Natural killer cell treated with Interleukin-12 subunit alpha and Interleukin-12 subunit beta and Interleukin-15 and Interleukin-18, amount 100 ng/mL, for 72 hours (primary cell): ENCODE measurements at places on chromosomes 7 and 10.

- H3K4me3 ChIP-seq = peak overlapping the region; percentile 81
- peak overlapping the region; percentile 89 for H3K27ac ChIP-seq
- DNase-seq = no peak
- H3K36me3 ChIP-seq = peaks cover 44% of the 10 kb centered on the region
- peaks cover 59% of the 10 kb centered on the region for H3K4me1 ChIP-seq
Measured at GRCh38 chr10:73759512-73760115, 15.4 kb downstream of the SEC24C start.

DNA sequence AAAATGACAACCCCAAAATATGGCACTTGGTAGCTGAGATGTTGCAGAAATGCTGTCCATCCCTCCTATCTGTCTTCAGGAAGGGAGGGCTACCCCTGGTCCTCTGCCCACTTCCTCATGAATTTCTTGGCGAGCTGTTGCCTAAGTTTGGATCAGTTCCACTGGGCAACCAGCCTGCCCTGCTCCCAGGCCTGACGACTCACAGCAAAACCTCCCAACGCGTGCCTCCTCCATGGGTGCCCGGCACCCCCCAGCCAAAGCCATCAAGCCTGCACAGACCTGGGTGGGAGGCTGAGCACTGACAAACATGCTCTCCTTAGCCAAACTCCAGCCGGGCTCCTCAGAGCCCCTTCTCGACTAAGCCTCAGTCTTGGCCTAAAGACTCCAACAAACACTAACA lies 8.9 kb downstream of the VSTM4 start:
- H3K4me1 ChIP-seq = peaks cover 5% of the 10 kb centered on the region
- no peak overlapping the region for H3K27ac ChIP-seq
- peaks cover 12% of the 10 kb centered on the region for H3K27me3 ChIP-seq
- no peaks in the 10 kb centered on the region for H3K36me3 ChIP-seq

DNA sequence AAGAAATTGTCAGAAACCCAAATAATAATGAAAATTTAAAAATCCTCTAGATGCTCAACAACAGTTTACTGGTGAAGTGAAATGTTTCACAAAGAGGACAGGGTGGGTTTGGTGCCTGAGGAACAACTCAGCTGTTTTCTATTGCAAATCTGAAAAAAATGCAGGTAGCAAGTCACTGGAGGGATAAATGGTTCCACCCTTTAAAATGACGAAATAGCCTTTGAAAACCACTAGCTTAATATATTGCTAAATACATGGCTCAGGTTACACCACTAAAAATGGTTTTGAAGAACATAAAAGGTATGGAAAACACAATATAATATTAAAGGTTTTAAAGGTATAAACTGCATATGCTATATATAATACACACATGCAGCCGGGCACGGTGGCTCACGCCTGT lies 69.5 kb downstream of the LMBR1 start:
- H3K4me1 ChIP-seq = no peaks in the 10 kb centered on the region
- H3K27me3 ChIP-seq = no peaks in the 10 kb centered on the region
- no peaks in the 10 kb centered on the region for H3K36me3 ChIP-seq
- no peak overlapping the region for H3K27ac ChIP-seq
- no peak for DNase-seq

GRCh38 chr7:31338706-31339105 lies 1.8 kb downstream of the NEUROD6 start:
- H3K4me3 ChIP-seq = no peak overlapping the region
- no peak overlapping the region for H3K27ac ChIP-seq
- no peak for DNase-seq
- no peaks in the 10 kb centered on the region for H3K4me1 ChIP-seq
- H3K27me3 ChIP-seq = peaks cover 7% of the 10 kb centered on the region

GRCh38 chr10:80090121-80090520 lies 11.7 kb downstream of the TMEM254 start:
- no peak overlapping the region for H3K4me3 ChIP-seq
- no peaks in the 10 kb centered on the region for H3K4me1 ChIP-seq
- no peaks in the 10 kb centered on the region for H3K36me3 ChIP-seq
- DNase-seq = no peak
- no peaks in the 10 kb centered on the region for H3K27me3 ChIP-seq

- no peaks in the 10 kb centered on the region for H3K36me3 ChIP-seq
- H3K27me3 ChIP-seq = peaks cover 3% of the 10 kb centered on the region
- no peak for DNase-seq
- no peak overlapping the region for H3K4me3 ChIP-seq
- peaks cover 11% of the 10 kb centered on the region for H3K4me1 ChIP-seq
Measured at GRCh38 chr7:47837826-47838225, 110.4 kb downstream of the PKD1L1 start.

DNA sequence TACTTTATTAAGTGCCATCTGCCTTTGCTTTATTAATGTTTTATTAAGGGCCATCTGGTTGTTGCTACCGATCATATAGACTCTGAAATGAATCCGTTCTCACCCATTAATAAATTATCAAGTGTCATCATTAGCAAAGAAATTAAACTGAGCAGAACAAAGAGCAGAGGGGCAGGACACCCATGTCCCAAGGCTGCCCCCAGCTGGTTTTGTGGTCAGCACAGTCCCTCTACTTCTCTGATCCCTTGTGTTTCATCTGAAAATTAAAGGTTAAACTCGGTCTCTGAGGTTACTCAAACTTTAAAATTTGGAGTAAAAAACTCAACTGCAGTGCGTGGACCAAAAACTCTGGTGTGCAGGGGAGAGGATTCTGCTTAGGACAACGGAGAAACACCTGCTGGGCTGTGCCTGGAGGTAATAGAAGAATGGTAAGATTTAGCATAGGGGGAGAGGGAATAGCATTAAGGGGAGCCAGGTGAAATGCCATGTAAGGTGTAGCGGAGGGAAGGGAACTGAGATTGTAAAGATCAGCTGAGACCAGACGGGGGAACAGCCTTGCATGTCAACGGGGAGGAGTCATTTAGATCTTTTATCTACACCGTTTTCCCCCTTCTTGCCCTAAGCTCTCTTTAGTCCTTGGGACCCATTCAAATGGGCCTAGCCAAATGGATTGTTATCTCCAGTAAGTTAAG lies 10.8 kb upstream of the GSDME start:
- no peak overlapping the region for H3K4me3 ChIP-seq
- peaks cover 18% of the 10 kb centered on the region for H3K27me3 ChIP-seq
- H3K4me1 ChIP-seq = no peaks in the 10 kb centered on the region

DNA sequence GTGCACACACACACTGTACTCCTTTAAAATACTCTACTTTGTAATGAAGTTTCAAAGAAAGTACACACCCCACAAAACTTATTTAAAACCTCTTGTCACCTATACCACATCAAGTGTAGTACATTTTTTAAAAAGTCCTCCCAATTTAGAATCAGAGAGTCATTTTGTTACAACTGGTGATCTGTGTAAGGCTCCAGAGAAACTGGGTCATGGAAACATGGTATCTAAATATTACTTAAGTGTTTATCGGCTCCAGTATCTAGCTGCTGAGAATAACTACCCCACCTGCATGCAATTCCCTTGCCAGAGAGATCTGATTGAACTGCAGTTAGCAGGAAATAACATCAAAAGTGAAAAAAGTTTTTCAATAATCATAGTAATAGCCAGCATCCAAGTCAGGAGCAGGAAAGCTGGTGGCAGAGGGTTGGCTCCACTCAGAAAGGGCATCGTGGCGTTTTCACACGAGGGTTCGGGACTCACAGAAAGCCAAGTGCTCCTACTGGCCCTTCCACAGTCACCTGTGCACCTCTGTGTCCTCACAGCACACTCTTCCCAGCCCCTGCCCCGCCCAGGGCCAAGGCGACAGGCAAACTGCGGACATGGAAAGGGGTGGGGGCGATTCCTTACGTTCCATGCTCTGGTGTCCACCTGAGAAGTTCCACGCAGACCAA lies 6.5 kb downstream of the RGS10 start:
- H3K27me3 ChIP-seq = no peaks in the 10 kb centered on the region
- H3K27ac ChIP-seq = no peak overlapping the region
- DNase-seq = no peak
- H3K4me3 ChIP-seq = no peak overlapping the region
- no peaks in the 10 kb centered on the region for H3K36me3 ChIP-seq

GRCh38 chr7:88771417-88771816 lies 11.9 kb downstream of the ZNF804B start:
- no peak overlapping the region for H3K27ac ChIP-seq
- no peaks in the 10 kb centered on the region for H3K4me1 ChIP-seq

- H3K4me1 ChIP-seq = peaks cover 19% of the 10 kb centered on the region
- peaks cover 19% of the 10 kb centered on the region for H3K36me3 ChIP-seq
- peak within 1 kb of the TSS; percentile 83 for H3K27ac ChIP-seq
- H3K4me3 ChIP-seq = peak within 1 kb of the TSS; percentile 96
- H3K27me3 ChIP-seq = no peaks in the 10 kb centered on the region
- peak; percentile 86 for DNase-seq
Measured at GRCh38 chr10:100986952-100987684, at the start of the genes MRPL43 and TWNK. TSS of gene MRPL43 (minus strand) at chr10:100987497. CDS start at chr10:100987443, 54 bp downstream. TSS of gene TWNK (plus strand) at chr10:100987543. CDS start at chr10:100988211, 668 bp downstream.

GRCh38 chr7:39083781-39084180 lies 106.1 kb downstream of the POU6F2 start:
- no peak overlapping the region for H3K4me3 ChIP-seq
- H3K27me3 ChIP-seq = peaks cover 26% of the 10 kb centered on the region
- H3K36me3 ChIP-seq = no peaks in the 10 kb centered on the region
- DNase-seq = no peak

- H3K27ac ChIP-seq = no peak overlapping the region
- H3K27me3 ChIP-seq = no peaks in the 10 kb centered on the region
- H3K36me3 ChIP-seq = no peaks in the 10 kb centered on the region
- H3K4me1 ChIP-seq = peaks cover 14% of the 10 kb centered on the region
- peak overlapping the region; percentile 82 for H3K4me3 ChIP-seq
Measured at GRCh38 chr7:2452074-2452507, 24.1 kb downstream of the GRIFIN start.

GRCh38 chr10:61974601-61975390 lies 73.3 kb downstream of the ARID5B start:
- no peaks in the 10 kb centered on the region for H3K27me3 ChIP-seq
- H3K4me3 ChIP-seq = no peak overlapping the region
- peaks cover 22% of the 10 kb centered on the region for H3K36me3 ChIP-seq
- no peak overlapping the region for H3K27ac ChIP-seq
- peaks cover 32% of the 10 kb centered on the region for H3K4me1 ChIP-seq

DNA sequence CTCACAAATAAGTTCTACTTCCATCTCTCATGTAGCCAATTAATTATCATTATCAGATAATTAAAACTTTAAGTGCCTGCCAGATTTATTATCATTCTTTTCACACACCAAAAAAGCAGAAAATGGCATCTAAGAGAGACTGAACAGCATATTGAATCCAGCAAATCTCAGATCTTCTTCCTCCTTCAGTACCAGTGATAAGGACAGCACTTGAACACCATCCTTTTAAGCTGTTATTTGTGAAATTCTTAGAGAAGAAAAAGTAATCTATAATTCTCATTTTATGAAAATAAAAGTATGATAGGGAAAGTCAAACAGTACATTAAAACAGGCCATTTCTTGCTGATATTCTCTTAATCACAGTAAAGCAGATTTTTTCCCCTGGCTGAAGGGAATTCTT lies 104.5 kb downstream of the ELAPOR2 start:
- H3K4me3 ChIP-seq = no peak overlapping the region
- H3K27me3 ChIP-seq = peaks cover 11% of the 10 kb centered on the region
- no peaks in the 10 kb centered on the region for H3K36me3 ChIP-seq
- DNase-seq = no peak
- H3K4me1 ChIP-seq = no peaks in the 10 kb centered on the region
- H3K27ac ChIP-seq = no peak overlapping the region

- H3K36me3 ChIP-seq = no peaks in the 10 kb centered on the region
- no peak overlapping the region for H3K27ac ChIP-seq
- DNase-seq = no peak
- H3K4me3 ChIP-seq = no peak overlapping the region
- no peaks in the 10 kb centered on the region for H3K27me3 ChIP-seq
Measured at GRCh38 chr7:111927353-111928019, 278.7 kb downstream of the DOCK4 start.

DNA sequence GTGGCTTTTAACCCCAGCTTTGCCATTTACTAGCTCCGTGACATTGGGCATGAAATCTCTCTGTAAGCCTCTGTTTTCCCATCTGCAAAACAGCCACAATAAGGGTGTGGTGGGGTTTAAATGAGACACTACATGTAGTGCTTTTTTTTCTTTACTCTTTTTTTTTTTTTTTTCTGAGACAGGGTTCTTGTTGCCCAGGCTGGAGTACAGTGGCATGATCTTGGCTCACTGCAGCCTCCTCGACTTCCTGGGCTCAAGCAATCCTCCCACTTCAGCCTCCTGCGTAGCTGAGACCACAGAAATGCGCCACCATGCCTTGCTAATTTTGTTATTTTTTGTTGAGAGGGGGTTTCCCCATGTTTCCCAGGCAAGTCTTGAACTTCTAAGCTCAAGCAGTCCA lies 8.3 kb upstream of the DENND10 start:
- H3K27ac ChIP-seq = peak overlapping the region; percentile 9
- no peaks in the 10 kb centered on the region for H3K27me3 ChIP-seq
- DNase-seq = no peak

- peaks cover 14% of the 10 kb centered on the region for H3K36me3 ChIP-seq
- peaks cover 6% of the 10 kb centered on the region for H3K4me1 ChIP-seq
- H3K27me3 ChIP-seq = no peaks in the 10 kb centered on the region
- H3K4me3 ChIP-seq = no peak overlapping the region
Measured at GRCh38 chr7:136050462-136050847, 73.3 kb upstream of the MTPN start.

GRCh38 chr7:92546856-92547497 lies 18.4 kb downstream of the RBM48 start:
- no peak overlapping the region for H3K4me3 ChIP-seq
- no peak overlapping the region for H3K27ac ChIP-seq
- H3K27me3 ChIP-seq = no peaks in the 10 kb centered on the region
- DNase-seq = no peak
- no peaks in the 10 kb centered on the region for H3K4me1 ChIP-seq
- no peaks in the 10 kb centered on the region for H3K36me3 ChIP-seq

DNA sequence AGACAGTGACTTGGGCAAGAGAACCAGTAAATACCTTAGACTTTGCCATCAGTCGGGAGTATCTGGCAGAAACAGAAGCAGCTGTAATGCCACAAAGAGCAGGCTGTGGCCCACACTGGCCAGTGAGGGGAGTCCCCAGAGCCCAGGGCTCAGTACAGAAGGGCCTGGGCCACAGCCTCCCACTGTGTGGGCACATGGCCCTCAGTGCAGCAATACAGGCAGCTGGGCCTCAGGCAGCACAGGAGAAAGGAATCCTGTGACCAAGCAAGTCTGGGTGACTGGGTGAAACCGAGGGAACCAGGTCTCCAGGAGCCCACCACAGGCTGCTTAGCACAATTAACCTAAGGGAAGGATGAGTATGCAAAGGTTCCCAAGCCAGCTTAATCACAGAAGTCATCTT lies 14.0 kb downstream of the WDR91 start:
- DNase-seq = no peak
- peaks cover 17% of the 10 kb centered on the region for H3K36me3 ChIP-seq
- H3K27ac ChIP-seq = no peak overlapping the region
- no peaks in the 10 kb centered on the region for H3K27me3 ChIP-seq
- no peak overlapping the region for H3K4me3 ChIP-seq

GRCh38 chr7:151431281-151431767 lies 8.6 kb downstream of the CRYGN start:
- H3K4me3 ChIP-seq = no peak overlapping the region
- H3K27ac ChIP-seq = no peak overlapping the region
- peak; percentile 51 for DNase-seq
- H3K27me3 ChIP-seq = peaks cover 3% of the 10 kb centered on the region
- H3K4me1 ChIP-seq = peaks cover 13% of the 10 kb centered on the region

GRCh38 chr7:102451371-102452054 lies 13.2 kb downstream of the ALKBH4 start:
- H3K27ac ChIP-seq = no peak overlapping the region
- no peak overlapping the region for H3K4me3 ChIP-seq
- H3K4me1 ChIP-seq = no peaks in the 10 kb centered on the region
- H3K36me3 ChIP-seq = no peaks in the 10 kb centered on the region
- no peaks in the 10 kb centered on the region for H3K27me3 ChIP-seq
